ENCODE measurements at places on chromosomes 1 and 21.

DNA sequence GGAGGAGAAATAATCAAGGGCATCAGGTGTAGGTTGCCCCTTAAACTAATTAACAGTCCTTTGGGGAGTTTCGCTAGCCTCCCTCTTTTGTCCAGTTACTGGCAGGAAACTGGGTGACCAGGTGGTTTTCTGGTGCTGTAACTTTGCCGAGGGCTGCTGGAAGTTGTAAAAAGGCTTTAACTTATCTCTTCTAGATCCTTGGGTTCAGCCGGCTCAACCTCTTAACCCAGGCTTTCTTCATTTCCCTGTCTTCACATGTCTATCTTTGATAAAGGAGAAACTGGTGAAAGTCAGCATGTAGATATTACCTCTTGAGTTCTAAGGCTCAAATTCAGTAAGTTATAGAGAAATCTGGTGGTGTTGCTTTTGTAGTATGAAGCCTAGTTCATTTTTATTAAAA is 289.7 kb upstream of the NRIP1 start:
- no peak for DNase-seq

DNA sequence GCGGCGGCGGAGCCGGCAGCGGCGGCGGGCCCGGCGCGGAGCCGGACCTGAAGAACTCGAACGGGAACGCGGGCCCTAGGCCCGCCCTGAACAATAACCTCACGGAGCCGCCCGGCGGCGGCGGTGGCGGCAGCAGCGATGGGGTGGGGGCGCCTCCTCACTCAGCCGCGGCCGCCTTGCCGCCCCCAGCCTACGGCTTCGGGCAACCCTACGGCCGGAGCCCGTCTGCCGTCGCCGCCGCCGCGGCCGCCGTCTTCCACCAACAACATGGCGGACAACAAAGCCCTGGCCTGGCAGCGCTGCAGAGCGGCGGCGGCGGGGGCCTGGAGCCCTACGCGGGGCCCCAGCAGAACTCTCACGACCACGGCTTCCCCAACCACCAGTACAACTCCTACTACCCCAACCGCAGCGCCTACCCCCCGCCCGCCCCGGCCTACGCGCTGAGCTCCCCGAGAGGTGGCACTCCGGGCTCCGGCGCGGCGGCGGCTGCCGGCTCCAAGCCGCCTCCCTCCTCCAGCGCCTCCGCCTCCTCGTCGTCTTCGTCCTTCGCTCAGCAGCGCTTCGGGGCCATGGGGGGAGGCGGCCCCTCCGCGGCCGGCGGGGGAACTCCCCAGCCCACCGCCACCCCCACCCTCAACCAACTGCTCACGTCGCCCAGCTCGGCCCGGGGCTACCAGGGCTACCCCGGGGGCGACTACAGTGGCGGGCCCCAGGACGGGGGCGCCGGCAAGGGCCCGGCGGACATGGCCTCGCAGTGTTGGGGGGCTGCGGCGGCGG is 1.0 kb downstream of the ARID1A start:
- peak; percentile 70 for DNase-seq

GRCh38 chr1:235863699-235864093 is 3.0 kb downstream of the LYST start:
- no peak for DNase-seq

DNA sequence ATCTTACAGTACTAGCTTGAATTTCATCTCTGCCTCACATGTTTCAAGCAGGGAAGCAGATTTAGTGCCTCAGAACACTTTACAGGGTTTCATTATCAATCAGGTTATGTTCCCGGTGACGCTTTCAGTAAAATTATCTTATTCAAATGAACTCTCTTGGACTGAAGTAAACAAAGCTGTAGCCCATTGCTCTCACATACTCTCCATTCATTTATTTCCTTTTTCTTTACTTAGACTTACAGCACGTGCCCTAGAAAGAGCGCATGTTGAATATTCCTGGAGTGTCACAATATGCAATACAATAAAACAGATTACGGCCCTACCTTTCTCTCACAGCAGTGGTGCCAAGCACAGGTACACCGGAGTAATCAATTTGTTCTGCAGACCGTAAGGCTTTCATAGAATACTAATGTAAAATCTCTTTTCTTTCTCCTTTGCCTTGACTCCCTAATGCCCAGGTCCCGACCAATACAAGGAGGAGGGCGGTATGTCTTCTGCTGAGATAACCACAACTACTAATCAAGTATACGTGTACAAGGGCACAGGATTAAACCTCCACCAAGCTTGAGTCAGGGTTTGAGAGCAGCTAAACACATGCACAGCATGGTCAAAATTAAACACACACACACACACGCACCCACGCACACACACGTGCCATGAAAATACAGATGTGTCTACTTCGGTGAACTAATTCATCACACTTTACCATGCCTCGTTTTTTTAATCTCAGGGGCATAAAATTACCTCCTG is 62.8 kb downstream of the NRIP1 start:
- no peak for DNase-seq

GRCh38 chr21:38804789-38805327 is 871 bp upstream of the ETS2 start:
- DNase-seq, result peak; percentile 83

GRCh38 chr1:186736971-186737685 is 56.9 kb upstream of the PTGS2 start:
- DNase-seq, result no peak

- DNase-seq, result no peak
Measured at GRCh38 chr1:3895279-3895950, 4.7 kb downstream of the C1orf174 start.

GRCh38 chr1:164726235-164726634 is 167.3 kb downstream of the PBX1 start:
- DNase-seq, result peak; percentile 7

DNA sequence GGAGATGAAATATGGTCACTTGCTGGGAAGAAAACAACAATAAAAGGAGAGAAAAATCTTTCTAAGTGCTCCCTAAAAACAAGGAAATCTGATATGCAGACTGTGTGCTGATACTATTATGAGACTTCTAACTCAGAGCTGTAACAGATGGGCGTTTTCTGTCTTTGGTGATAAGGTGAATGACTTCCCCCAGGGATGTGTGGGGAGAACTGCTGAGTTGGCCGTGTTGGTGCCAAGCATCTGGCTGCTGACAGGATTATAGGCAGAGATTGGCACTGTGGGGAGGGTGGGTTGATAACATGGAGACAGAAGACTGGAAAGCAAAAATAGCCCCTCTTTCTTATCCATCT is 438.5 kb upstream of the PLXNA2 start:
- DNase-seq, result no peak

DNA sequence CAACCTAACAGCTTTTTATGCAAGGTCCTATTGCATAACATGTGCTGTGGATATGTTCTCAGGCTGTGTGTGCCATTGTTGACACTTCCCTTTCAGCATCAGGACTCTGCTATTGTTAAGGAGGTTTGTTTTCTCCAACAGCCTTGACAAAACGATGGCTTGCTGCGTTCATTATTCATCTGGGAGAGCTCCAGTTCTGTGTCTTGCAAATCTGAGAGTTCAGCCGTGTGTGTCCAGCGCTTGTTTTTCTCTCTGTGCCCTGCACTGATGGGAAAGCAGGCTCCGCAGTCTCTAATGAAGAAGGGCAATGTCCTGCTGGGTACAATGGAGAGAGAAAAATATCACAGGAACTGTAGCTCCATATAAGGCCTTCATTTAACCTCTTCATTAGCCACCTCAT is 63.7 kb downstream of the CLDN17 start:
- peak; percentile 2 for DNase-seq

DNA sequence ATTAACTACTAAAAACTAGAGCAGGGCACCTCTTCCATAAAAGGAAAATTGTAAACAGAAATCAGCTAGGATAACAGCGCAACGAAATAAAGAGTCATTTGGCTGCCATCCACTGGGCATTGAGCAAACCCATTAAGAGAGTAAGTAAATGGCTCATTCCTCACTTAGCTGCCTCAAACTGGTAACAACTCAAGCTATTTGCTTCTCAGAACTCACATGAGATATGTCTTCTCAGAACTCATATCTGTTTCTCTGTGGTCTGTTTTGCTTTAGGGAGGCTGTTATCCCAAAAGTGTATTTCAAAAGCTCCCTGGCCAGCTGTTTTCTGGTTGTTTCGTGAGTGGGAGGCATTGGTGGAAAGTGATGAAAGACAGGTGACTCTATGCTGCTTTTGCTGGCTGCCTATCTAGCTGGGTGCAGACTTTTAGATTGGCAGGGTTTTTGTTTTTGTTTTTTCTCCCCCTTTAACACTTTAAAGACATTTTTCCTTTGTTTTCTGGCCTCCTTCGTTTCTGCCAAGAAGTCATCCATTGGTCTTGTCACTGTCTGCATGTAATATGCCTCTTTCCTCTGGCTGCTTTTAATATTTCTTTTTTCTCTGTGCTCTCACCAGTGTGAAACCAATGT is 269.2 kb upstream of the RGS18 start:
- DNase-seq, result peak; percentile 14

DNA sequence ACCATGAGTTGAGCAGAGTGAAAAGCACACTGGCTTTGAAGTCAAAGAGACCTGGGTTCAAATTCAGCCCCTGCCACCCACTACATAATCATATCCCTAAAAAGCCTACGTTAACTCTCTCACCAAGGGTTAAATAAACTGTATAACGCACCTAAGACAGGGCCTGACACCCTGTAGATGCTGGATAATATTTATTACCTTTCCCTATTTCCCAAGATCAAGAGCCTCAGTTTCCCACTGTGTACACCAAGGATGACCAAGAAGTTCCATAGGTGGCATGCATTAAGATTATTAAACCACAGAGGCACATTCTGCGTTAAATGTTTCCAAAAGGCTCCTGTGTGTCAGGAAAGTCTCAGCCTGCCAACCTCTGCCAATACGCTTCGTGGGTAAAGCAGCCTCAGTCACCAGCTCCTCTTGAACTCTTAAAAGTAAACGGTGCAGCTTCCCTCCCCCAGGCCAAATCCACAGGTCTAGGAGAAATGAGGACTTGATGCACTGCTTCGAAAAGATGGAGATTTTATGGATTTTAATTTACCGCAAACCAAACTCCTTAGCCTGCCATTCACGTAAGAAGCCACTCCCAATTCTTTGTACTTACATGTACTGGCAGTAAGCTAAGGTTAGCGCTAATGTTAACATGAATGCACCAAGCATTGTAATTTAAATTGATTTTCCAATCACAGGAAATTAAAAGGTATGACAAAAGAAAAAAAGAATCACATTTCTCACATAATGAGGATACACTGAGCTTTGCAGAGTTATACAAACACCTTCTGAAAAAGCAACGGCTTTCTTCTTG is 2.6 kb downstream of the USP24 start:
- DNase-seq, result no peak

- DNase-seq, result no peak
Measured at GRCh38 chr1:5640845-5641244, 351.4 kb downstream of the NPHP4 start.

- peak; percentile 54 for DNase-seq
Measured at GRCh38 chr1:109617291-109617801, 2.1 kb downstream of the GNAT2 start.

DNA sequence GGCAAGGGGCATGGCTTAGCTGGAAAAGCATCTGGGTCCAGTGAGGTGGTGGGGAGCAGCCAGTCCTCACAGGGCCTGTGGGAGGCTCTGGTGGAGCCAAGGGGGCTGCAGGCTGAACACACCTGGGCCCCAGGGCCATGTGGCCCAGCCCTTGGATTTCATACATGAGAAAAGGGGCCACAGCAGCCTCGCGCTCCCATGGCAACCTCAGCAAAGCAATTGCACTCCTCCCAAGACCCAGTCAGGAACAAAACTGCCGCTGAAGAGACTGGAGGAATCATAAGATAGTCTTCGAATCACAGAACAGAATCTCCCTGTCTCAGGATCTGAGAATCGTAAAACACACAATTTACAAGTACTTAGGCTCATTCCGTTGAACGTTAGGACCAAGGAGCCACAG is 24.6 kb downstream of the LRP8 start:
- no peak for DNase-seq

- DNase-seq, result peak; percentile 100
Measured at GRCh38 chr1:42681741-42682483, at the start of gene YBX1. Gene YBX1 (plus strand): TSS chr1:42682418. CDS start chr1:42682566, 148 bp downstream.

GRCh38 chr1:108882837-108883236 is 6.1 kb downstream of the GPSM2 start:
- no peak for DNase-seq

- no peak for DNase-seq
Measured at GRCh38 chr1:91450260-91450659, 45.6 kb upstream of the HFM1 start.

- DNase-seq, result no peak
Measured at GRCh38 chr1:211896958-211897357, 66.4 kb upstream of the LPGAT1 start.

DNA sequence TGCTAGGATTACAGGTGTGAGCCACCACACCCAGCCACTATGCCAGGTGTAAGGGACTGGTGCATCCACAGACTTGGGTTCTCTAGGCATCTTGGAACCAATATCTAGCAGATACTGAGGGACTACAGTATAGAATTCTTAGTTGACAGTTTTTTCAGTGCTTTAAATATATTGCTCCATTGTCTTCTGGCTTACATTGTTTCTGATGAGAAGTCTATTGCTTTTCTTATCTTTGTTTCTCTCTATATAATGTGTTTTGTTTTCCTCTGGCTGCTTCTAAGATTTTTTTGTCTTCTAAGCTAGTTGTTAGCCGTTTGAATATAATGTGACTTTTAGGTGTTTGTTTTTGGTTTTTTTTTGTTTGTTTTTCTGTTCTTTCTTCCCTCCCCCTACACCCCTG is 13.5 kb downstream of the NUF2 start:
- no peak for DNase-seq

- peak; percentile 59 for DNase-seq
Measured at GRCh38 chr1:206797534-206798383, 25.5 kb upstream of the IL10 start.

GRCh38 chr1:177170756-177171535 is at the start of gene BRINP2:
Gene BRINP2 (plus strand): TSS chr1:177170958. CDS start chr1:177229877, 58,919 bp downstream.
- peak; percentile 92 for DNase-seq

GRCh38 chr1:20376171-20376570 is 85.5 kb downstream of the VWA5B1 start:
- no peak for DNase-seq

- DNase-seq, result no peak
Measured at GRCh38 chr1:156498432-156499193, 2.0 kb downstream of the MEF2D start.

GRCh38 chr1:109879881-109880525 is 30.6 kb upstream of the CSF1 start:
- no peak for DNase-seq

GRCh38 chr1:93328809-93329760 is 16.6 kb upstream of the DR1 start:
- DNase-seq, result peak; percentile 66

DNA sequence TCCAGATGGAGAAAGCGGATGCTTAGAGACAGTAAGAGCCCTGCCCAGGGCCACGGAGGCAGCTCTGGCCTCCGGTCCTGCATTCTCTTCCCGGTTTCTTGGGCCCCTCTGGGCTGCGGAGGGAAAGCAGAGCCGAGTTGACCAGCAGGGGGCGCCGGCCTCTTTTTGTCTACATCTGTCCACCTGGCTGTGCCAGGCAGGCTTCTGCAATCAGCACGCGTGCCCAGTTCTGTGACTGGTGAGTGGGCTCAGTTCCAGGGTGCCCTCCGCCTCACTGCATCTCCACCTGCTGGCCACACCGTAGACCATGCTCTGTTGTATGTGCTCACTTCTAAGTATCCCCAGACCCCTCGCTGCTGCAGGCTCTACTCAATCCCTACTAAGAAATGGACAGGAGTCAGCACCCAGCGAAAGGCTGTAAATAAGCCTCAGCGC is 6.7 kb upstream of the HUNK start:
- peak; percentile 86 for DNase-seq
